Epithelial cell of prostate (primary cell): ENCODE measurements at places on chromosomes 3 and 15.

DNA sequence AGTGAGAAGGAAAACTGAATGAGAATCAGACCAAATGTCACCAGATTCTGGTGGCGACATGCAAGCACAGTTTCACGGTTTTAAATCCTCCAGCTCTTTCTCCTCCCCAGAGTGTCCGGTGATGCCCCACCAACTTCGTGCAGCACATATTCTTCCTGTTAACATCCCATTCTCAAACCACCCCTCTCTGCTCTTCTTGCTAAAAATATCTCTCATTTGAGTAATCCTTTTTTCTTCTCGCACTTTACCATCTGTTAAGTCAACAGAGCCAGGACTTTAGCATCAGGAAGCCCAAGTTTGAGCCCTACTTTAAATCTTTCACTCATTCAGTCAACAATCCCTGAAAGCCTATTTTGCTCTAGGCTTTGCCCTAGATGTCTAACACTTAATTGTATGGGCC is 68.2 kb upstream of the VGLL4 start:
- no peak for DNase-seq

DNA sequence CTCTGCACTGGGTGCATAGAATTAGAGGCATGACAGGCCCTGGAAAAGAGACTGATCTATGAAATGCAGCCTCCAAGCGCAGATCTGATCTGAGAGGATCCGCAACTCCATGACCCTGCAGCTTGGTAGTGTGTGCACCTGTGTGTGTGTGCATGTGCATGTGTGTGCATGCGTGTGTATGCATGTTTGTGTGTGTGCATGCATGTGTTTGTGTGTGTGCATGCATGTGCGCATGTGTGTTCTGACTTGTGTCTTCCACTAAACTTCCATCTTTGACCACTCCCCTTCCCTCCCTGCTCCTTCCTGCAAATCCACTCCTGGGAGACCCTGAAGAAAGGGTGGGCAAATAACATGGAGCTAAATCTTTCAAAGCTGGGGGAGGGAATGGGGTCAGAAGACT is 256.9 kb downstream of the PLCL2 start:
- no peak for DNase-seq

DNA sequence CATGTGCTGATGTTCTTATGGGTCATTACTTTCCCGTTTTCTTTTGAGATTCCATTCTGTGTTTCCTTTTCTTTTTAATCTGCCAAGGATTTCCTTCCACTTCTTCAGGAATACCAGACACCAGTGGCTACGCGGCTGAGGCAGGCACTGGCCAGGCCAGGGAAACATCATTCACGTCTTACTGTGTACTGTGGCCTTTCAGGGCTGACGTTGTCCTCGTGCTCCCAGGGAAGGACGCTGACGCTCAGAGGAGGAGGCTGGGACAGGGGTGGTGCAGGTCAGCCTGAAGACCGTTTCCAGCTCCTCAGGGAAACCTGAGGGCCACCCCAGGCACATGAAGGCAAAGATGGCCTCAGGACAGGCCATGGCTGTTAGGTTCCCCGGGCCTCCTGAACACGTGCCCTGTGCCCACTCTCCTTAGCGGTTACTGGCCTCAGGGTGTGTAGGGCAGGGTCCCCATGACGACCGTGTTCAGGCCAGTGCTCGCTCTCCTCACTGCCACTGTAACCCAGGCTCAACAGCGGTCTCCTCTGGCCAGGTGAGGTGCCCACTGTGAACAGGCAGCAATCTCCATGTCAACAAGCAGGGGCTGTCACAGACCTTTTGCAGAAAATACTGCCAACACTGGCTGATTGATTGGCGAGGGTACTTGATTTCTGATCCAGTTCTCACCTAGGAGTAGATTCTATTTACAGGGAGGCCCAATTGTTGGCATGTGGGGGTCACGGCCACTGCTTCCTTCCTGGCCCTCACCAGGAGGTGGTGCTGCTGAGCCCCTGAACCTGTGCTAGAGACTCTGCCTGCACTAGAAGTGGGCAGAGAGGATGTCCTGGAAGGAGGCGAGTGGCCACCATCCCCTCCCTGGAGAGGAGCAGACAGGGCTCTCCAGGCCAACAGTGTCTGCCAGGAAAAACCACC is 169.5 kb downstream of the ATP10A start:
- no peak for DNase-seq

GRCh38 chr3:188060840-188061544 is 93.0 kb upstream of the LPP start:
- DNase-seq, result peak; percentile 26

- DNase-seq, result no peak
Measured at GRCh38 chr15:89790661-89791060, 14.5 kb downstream of the MESP2 start.

GRCh38 chr3:97692831-97693230 is 71.7 kb upstream of the ARL6 start:
- DNase-seq, result no peak

DNA sequence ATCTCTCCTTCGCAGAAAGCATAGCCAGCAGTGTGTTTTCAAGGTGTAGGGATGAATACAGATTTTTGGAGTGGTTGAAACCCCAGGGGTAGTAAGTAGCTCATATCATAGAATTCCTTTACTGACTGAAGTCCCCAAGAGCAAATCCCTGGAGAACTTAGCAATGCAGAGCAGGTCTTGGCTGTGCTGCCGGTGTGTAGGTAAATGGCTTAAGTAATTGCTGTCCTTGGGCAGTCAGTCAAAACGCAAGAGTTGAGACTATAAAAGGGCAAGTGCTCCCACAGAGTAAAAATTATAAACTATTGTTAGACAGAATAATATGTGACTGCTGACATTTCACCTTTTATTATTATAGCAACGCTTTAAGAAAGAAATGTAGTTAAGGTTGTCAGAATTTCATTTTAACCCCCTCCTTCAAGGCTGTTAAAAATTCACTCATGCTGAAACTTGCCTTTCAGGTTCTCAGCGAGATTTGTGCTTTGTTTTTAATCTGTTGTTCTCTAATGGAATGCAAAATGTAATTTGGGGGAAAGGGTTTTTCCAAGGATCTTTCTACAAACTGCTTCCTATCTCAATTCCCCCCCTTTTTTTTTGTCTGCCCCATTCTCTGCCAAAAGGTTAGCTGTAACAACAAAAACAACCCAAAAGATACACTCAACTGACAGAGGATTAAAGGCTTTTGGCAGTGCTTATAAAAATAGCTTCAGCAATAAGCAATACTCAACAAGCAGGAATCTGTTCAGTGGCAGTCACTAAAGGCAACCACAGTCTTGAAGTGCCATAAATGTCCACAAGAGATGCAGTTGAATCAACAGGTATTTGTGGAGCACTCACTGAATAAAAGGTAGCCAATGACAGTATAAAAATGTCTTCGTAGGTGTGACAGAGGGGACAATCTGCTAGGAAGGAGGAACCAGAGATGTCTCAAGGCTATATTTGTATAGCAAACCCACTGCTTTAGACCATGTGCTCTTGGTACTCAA is 105.3 kb downstream of the THRB start:
- no peak for DNase-seq

DNA sequence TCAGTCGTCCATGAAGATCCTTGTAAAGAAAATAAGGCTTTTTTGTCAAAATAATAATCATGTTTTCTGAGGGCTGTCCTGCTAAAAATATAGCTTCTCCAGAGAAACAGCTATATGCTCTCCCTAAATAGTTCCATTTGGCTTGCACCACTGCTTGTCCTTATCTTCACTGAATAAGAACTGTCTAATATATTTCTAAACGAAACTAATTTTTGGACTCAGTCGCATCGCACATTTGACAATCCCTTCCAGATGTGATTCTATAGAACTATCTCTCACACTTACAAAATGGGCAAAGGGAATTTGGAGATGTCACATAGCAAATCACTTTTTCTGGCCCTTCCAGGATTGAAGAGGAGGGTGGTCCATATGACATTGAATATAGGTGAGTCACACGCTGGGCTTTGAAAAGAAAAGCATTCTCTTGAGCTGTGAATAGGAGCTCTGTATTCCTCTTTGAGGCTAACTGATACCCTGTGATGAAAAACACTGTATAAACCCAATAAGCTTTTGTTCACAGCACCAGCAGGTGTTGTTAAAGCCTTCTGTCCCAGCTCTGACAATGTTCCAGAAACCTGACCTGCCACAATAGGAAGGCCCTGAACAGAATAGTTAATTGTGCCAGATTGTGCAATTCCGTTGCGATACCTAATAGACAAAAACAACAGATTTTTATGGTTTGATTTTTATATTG is 1144.2 kb downstream of the ROBO2 start:
- DNase-seq, result no peak

DNA sequence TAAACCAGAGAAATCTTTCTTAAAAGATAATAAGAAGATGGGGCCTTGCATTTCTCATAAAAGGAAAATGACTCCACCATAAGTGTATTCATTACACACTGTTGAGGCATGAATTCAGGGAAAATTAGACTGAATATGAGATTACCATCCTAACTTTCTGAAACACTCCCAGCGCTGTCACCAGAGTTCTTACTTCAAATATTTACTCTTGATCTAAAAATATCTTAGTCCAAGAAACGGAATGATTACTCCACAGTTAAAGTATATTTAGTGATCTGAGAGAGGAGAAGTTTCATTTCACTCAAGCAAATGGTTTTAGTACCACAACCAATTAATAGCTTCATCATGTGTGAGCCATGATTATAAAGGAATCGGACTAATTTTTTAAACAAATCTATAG is 300.3 kb downstream of the ZBTB20 start:
- no peak for DNase-seq

- no peak for DNase-seq
Measured at GRCh38 chr3:177946936-177947335, 589.3 kb upstream of the KCNMB2 start.

GRCh38 chr3:16912400-16913263 is 27.9 kb downstream of the PLCL2 start:
- DNase-seq, result no peak

- DNase-seq, result no peak
Measured at GRCh38 chr3:56612146-56612545, 55.2 kb downstream of the CCDC66 start.

DNA sequence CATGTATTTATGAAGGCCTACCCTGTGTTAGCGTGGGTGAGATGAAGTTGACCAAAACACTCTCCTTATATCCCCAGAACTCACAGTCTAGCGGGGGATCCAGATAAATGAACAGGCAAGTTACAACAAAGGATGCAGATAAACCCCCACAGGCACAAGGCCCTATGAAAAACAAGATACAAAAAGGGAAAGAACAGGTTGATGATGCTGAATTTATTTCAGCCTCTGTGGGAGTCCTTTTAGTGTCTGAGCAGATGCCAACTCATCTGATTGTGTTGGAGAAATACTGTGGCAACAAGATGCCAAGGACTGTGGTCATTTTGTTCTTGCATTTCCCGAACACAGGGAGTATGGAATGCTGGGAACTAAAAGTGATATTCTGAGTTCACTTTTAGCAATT is 300.0 kb downstream of the CHST2 start:
- no peak for DNase-seq

GRCh38 chr15:78830514-78831228 is 19.4 kb upstream of the ADAMTS7 start:
- no peak for DNase-seq

DNA sequence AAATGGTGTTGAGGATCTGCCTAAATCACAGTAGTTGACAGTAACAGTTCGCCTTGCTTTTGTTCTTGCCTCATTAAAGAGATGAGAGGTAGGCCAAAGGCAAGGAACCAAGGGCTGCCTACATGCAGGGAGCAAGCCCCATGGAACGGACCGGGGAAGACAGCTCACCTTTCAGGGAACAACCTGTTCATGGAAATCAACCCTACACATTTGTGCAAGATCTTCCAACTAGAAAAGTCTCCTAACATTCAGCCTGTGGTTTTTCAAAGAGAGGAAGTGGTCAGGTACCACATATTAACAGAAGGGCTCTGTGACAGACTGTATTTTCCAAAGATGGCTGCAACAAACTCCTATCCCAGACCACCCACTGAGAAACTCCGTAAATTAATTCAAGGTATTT is 1031.8 kb upstream of the NR2F2 start:
- DNase-seq, result no peak

- no peak for DNase-seq
Measured at GRCh38 chr3:45704301-45704943, 15.2 kb downstream of the SACM1L start.

GRCh38 chr3:28745916-28746617 is 397.4 kb upstream of the AZI2 start:
- DNase-seq, result no peak

DNA sequence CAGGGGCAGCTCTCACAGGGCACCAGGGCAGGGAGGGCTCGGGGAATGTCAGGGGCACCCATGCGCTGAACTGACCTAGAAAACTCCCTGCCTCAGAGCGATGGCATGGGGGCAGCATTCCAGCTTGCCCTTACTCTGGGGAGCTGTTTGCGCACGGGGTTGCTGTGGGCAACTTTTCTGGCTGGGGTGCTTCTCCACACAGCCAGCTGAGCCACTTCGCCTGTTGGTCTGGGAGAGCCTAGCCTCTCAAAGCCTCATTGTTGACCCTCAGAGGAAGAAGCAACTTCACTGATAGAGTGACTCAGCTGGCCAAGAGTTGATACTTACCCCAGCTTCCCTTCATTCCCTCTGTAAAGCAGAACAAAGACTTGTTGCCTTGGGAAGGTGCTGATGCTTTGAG is 42.6 kb upstream of the MRPS22 start:
- DNase-seq, result no peak

DNA sequence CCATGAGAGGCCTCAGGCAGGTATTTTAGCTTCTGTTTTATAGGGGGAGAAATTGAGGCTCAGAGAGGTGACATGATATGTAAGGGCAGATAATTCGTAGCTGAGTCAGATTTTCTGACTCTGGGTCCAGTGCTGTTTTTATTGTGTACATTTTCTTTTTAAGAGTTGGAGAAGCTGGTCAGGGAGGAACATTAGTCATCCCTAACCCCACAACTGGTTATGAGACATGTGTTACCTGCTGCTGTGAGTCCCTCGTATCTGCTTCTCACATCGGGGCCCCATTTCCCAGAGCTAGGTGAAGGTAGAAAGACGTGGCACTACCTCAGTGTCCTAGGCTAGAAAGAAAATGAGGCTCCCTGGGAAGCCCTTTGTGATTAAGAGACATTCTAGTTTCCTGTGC is 28.6 kb downstream of the GALNT15 start:
- peak; percentile 70 for DNase-seq

- no peak for DNase-seq
Measured at GRCh38 chr3:118850687-118851086, 184.0 kb downstream of the IGSF11 start.

DNA sequence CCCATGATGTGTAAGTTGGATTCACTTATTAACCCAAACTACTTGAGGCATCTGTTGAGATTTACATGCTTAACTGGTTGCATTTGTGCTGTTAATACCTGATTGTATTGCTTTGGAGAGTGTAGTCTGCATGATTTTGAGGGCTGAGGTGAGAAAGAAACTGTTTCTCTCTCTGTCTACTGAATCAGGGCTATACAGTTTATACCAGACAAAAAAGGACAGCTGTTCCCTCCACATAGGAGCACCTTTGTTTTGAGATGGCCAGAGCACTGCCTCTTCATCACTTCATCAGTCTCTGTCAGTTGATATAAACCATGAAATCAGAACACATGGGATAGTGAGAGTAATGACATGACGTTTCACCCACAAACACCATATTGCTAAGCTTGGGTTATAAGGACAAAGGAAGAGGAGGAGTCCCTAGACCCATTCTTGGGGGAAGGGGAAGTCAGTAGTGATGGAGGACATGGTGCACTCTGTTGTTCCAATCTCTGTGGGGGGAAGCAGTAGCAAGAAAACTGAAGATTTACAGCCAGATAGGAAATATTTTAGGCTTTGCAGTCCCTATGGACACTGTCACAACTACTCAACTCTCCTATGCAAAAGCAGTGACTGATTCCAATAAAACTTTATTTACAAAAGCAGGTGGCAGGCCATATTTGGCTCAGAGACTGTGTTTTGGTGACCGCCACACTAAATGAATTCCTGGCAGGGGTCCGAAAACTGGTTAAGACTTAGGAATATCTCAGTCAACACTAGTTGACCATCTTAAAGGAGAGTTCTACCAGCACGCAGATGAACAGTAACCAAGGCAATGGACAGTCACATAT is 123.9 kb upstream of the NR2E3 start:
- DNase-seq, result no peak
